Immature natural killer cell (primary cell): ENCODE measurements at places on chromosomes 7 and 10.

DNA sequence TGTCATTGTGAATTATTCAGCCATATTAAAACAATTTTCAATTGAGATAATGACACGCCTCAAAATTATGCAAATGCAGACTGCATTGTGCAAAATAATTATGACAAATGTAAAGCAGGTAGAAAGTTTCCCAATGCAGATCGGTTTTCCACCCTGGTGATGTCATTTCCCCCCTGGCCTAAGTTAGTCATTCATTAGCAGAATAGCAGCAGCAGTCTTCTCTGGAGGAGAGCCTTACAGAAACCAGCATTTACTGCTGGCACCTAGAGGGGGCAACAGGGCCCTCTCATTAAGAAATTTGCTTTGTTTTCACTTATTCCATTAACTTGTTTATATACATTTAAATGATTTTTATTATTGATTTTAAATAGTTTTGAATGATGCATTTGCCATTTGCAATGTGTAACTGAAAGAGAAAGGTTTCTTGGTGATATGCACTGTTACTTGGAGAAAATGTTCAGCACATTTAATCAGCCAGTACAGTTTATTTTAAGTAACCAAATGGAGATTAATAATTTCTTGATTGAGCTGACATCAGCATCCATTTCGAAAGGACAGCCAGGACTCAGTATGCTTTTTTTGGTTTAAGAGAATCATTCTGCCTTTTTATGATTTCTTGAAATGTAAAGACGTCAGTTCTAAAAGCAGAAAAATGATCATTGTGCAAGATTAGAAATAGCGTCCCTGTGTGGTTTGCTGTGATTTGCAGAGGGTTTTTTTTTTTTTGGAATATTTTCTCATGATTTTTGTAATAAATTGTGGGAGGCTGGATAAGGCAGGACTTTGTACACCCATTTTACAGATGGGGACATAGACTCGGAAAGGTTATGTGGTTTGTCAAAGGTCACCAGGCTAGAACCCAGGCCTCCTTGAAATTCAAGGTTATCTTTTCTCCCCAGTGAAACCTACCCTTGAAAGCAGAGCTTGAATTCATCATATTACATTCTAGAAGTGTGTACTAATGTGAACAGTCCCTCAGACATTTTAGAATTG is 3.5 kb downstream of the ARID5B start:
- no peak for DNase-seq

GRCh38 chr7:149741629-149742028 is 31.8 kb downstream of the ZNF467 start:
- no peak for DNase-seq

DNA sequence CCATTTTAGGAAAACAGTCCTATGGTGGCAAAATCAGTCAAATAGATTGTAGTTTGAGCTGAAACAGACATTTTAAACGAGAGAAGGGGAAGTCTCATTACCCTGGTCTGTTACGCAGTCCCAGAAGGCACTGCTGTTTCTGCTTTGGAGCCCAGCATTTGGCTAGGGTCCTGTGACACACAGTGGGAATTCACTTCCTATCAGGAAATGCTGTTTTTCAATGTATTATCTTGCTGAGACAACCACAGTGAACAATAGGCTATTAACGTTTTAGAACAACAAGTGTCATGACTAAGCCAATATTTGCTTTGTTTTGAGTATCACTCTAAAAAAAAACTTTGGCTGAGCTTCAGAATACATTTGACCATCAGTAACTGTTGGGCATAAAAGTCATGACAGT is 74.1 kb downstream of the ADD3 start:
- DNase-seq = no peak

GRCh38 chr7:756231-756927 is 29.3 kb upstream of the PRKAR1B start:
- DNase-seq = no peak

GRCh38 chr10:34102893-34103506 is 712.1 kb downstream of the PARD3 start:
- DNase-seq = no peak

DNA sequence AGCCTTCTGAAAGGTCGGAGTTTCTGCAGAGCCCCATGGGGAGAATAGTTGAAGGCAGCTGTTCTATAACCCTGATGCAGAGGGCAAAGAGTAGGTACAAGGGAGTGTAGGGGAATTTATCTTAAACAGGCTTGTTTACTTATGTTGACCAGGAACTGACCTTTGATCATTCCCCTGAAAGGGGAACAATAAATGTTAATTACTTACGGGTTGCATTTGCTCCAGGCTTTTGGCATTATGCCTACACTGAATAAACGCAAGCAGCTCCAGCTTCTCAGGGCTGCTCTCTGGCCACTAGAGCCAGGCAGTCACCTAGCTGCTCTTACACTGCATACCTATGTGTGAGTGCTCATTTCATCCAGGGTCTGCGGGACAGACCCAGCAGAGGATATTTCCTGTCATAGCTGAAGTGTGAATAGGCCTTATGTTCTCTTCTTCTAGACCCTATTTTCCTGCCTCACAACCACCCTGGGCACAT is 26.9 kb upstream of the ABCA13 start:
- DNase-seq = no peak

DNA sequence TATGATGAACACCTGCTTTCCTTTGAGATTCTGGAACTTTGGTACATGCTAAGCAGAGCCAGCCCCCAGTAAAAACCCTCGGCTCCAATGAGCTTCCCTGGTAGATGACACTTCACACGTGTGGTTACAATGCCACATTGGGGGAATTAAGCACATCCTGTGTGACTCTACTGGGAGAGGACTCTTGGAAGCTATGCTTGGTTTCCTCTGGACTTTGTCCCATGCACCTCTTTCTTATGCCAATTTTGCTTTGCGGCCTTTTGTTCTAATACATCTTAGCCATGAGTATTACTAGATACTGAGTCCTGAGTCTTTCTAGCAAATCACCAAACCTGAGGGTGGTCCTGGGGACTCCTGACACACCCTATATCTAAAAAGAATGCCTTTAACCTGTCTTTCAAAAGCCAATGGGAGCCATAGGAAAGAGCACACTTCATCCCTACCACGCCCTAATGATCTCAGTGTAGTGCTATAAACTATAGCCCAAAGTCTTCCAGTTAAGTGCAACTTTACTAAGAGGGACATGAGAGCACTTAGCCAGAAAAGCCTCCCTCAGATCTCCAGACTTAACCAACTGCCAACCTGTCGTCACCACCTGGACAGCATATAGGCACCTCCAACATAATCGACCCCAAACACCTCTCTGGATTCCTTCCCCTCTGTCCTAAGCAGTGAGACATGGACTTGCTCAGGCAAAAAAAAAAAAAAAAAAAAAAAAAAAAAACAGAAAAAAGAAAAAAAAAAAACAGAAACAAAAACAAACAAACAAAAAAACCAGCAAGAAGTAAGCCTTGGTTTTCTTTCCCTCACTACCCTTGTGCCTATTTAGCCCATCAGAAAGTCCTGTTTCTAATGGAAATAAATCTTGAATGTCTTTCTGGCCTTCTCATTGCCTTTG is 37.4 kb downstream of the CCDC6 start:
- DNase-seq = no peak

DNA sequence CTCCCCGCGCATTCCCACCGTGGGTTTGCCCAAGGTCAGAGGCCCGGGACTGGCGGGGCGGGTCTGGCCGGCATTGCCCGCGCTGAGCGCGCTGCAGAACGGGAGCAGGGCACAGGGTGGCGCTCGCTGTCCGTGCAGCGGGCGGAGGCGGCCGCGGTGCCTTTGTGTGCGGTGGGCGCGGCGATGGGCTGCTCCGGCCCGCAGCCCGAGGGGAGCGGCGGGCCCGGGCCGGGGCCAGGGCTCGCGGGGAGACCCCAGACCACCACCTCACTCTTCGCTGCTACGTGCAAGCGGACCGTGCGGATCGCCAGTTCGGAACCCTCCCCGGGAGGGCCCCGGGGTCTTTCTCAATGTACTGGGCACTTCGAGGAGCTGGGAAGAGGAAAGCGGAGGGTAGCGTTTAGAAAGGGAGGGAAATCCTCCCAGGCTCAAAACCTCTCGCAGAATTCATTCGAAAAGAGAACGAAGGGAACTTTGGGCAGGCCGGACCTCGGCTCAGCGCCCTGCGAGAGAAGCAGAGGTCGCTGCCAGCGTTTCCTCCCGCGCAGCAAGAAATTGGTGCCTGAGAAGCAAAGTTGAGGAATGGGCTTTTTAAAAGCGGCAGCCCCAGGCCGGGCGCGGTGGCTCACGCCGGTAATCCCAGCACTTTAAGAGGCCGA is 8.5 kb downstream of the SP8 start:
- DNase-seq = no peak

DNA sequence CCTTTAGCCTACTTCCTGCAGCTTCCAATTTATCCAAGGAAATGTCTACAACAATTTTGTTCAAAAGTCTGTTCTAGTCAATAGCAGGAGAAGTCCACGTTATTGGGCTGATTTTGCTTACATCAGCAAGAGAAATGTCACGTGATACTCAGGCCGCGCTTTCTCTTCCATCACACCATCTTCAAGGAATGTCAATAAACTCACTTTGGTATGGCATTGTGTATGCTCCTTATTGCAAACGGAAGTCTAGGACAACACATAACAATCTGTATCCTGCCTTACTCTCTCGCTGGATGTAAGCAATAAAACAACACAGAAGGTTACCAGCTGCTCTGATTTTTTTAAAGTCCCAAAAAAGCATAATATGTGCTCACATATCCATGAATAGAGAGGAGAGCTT is 17.1 kb upstream of the STK17A start:
- DNase-seq = no peak

GRCh38 chr10:30392564-30392990 is 41.4 kb upstream of the MAP3K8 start:
- peak; percentile 70 for DNase-seq

- no peak for DNase-seq
Observed at GRCh38 chr10:133458710-133459453, 5.1 kb downstream of the SCART1 start.

DNA sequence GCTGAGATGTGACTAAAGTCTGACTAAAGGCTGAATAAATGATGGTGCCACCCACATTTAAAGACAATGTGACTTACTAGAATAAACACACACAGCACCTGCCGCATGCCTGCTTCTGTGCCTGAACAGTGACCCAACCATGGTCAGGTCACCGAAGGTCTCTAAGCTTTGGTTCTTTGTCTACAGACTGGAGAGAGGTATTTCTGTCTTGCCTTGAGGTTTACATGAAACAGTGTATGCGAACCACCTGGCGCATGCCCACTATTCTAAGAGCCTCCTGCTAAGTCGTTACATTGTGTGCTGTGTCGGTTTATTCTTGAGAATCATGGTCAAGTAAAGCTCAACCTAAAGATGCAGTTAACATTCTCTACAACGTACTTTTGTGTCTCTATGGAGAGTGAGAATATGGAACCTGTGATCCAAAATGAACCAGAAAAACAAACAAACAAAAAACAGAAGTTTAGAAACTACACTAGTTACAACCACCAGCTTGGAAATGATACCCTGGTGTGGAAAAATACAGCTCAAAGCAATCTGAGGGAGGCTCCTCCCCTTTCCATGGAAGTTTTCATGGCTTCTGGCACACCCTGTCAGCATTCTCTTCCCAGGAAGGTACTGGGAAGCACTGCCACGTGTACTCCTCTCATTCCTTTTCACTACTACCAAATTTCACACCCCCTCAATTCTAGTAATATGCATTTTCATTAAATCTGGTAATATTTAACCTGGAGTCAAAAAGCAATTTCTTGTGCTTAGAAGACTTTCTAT is 40.0 kb downstream of the VOPP1 start:
- DNase-seq = no peak

- DNase-seq = no peak
Observed at GRCh38 chr10:7153750-7154149, 257.1 kb downstream of the SFMBT2 start.

DNA sequence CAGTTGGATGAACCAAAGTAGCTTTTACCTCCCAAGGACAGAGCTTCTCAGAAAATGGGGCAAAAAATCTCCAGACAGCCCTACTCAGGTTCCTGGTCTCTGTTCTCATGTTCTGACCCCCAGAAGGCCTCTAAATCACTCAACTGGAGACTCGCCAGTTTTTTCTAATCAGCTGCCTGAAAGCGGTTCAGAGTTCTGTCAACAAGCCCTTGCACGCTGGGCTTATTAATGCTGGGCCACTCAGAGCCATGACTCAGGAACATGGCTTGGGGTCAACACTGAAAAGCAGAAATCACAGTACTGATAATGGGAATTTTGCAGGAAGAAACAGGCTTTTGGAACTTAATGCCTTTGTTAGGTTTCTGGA is 15.3 kb downstream of the ECHDC3 start:
- DNase-seq = no peak

DNA sequence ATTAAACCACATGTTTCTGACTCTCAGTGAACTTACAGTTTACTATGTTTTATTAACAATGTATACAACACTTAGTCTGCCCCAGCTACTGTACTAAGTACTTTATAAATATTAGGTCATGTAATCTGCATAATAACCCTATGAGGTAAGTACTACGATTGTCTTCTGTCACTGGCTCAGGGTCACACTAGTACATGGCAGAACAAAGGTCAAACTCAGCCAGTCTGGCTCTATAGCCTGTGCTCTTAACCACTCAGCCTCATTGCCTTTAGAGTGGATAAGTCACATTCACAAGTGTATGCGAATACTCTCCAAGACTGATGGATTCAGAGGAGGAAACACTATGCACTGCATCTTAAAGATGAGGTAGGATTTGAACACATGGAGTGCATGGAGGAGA is 252.3 kb downstream of the KCNMA1 start:
- no peak for DNase-seq

DNA sequence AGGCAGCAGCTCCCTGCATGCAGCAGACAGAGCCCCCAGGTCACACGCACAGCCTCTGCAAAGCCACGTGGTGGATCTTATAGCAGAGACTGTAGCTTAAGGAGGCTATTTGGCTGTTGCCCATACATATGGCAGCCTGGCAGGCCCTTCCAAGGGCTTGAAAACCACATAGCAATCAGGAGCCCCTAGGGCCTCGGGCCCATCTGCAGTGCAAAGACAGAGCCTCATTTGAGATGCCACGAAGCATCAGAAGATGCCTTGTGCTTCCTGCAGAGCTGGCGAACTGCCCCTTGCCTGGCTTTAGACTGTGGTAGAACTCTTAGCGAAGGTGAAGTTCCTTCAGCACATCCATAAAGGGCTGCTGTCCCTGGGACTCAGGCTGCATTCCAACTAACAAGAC is 309.9 kb downstream of the GRID1 start:
- DNase-seq = no peak
